CD4-positive, alpha-beta T cell treated with Interleukin-17A for 1 hour (primary cell): ENCODE measurements at places on chromosomes 11 and 22.

DNA sequence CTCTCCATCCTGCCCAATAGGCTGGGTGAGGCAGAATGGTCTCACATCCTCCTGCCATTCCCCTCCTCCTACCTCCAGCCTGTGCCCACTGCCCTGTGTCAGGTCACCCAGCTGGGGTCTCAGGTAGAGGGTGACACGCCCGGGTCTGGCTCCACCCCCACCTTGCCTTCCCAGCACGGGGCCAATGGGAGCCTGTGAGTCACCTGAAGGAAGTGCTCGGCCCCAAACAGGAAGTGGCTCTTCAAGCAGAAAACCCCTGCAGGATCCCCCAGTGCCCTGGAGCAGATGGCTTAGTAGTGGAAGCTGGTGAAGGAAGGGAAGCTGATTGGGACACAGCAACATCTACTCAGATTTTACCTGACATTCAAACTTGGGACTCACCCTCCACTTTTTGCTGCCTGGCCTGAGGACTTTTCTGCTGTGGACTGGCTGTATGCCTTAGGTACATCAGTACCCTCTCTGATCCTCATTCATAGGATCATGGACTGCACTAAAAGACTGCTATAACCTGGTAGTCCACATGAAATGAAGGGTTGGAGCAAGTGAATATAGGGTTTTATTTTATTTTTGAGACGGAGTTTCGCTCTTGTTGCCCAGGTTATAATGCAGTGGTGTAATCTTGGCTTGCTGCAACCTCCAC, 33.4 kb downstream of the GDPD5 start:
- peak; percentile 66 for DNase-seq

GRCh38 chr11:72781313-72782080, 12.3 kb downstream of the STARD10 start:
- DNase-seq, result peak; percentile 71

- DNase-seq, result no peak
Observed at GRCh38 chr22:49663311-49663711, 164.4 kb downstream of the BRD1 start.

DNA sequence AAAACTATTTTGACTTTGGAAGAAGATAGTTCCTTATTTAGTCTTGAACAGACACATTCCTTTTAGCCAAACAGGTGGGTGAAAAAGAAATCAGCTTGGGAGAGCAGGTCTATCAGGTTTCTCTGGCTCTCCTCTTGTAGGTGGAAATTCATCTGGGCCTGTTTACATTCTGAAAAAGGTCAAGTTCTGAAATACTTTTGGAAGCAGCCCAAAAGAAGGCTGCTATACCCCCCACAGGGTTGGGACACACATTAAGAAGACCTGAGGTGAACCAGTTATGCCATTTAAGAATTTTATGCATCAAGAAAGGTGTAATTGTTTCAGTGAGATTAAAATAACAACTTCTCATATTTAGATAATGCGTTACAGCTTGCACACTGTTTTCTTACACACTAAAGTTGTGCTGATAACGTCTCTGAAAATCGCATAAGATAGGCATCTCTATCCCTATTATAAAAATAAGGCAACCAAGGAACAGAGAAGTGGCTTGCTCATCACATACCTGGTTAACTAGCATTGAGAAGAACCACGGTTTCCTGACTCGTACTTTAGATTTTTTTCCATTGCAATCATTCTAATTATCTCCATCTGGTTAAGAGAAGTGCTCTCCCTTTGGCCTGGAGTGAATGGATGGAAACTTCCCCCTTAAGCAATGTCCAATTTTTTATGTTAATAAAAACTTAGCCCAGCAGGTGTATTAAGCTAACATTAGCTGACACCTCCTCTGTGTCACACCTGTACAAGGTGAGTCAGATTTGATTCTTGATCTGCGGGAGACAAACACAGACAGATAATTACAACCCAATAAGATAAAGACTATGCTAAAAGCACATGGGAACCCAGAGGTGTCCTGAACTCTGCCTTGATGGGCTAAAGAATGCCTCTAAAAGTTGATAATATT, 60.5 kb upstream of the UCP3 start:
- no peak for DNase-seq

DNA sequence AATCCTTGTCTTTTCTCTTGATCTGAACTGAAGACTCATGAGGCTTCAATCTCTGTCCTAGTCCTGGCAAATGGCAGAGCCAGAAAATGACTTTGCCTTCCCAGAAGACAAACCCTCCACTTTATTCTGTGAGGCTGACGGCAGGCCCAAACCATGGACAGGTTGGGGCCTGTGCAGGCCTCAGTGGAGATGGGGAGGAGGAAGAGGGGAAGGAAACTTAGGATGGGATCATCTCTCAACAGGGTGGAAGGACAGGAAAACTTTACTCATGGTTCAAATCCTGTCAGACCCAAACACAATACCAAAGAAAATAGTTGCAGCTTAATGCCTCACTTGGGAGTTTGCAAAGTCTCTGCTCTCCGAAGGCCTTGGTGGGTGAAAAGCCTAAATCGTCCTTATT, 9.8 kb downstream of the RPL27A start:
- no peak for DNase-seq

- no peak for DNase-seq
Observed at GRCh38 chr22:37518509-37519267, 527 bp downstream of the CARD10 start.

- no peak for DNase-seq
Observed at GRCh38 chr11:68146704-68147474, 25.7 kb upstream of the CHKA start.

- no peak for DNase-seq
Observed at GRCh38 chr11:36976741-36977140, 378.7 kb upstream of the RAG2 start.

DNA sequence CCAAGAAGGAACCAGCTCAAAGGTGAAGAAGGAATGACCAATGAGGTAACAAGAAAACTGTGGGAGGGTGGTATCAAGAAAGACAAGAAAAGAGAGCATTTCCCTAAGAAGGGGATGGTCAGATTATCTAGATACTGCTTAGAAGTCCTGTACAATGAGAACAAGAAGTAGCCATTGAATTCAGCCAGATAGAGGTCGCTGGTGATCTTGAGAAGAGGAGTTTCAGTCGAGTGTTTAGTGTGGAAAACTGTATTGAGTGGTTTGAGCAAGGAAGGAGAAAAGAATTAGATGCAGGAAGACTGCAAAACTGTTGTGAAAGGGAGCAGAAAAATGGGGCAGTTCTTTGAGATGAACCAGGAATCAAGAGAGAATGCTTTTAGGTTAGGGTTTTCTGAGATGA, 74.6 kb upstream of the FAT3 start:
- no peak for DNase-seq

DNA sequence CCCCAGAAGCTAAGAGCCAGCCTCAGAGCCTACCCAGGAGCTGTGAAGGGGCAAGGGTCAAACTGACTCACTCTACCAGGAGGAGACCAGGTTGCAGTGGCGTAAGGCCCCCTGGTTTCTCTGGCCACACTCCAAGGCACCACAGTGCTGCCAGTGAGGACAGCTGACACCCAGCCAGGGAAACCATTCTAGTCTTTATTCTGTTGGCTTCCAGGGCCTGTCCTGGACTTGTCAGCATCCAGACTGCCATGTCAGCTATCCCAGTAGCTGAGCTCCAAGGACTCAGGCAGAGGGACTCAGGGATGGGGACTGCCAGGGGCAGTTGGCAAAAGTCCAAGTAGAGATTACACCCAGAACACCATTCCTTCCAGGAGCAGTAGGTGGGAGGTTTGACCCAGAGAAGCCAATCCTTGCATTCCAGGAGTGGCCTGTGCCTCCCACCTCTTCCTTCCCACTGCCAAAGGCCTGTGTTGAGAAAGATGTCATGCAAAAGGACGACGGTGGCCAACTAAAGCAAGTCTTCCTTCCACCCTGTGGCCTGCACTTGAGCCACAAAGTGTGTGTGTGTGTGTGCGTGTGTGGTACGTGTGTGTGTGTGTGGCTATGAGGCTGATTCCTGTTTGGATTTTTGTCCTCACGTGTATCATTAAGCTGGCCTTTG, 3.6 kb upstream of the MAPK8IP1 start:
- DNase-seq, result no peak

DNA sequence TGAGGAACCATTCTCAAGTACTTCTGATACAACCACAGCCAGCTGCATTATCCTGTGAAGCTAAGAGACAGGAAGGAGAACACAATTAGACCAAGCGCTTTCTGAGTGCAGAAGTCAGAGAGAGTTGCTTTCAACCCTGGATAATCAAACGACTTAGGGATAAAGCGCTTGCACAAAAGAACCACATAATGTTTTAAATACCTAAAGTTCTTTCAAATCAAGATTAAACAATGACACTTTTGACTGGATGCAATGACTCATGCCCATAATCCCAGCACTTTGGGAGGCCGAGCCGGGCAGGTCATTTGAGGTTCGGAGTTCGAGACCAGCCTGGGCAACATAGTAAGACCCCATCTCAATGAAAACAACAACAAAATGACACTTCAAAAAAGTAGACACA, 145.1 kb downstream of the SWAP70 start:
- no peak for DNase-seq

GRCh38 chr11:13983081-13983751, 20.7 kb downstream of the SPON1 start:
- no peak for DNase-seq

GRCh38 chr11:60782393-60783140, 2.6 kb upstream of the MS4A10 start:
- DNase-seq, result no peak

DNA sequence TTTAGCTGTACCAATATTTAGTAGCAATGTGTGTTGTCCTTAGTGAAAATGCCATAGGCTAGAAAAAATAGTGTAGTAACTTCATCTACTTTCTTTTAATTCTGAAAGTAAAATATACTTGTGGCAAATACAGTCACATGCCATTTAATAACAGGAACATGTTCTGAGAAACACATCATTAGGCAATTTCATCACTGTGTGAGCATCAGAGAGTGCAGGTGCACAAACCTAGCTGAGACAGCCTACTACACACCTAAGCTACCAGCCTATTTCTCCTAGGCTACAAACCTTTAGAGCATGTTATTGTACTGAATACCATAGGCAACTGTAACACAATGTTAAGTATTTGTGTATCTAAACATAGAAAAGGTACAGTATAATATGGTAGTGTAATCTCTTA, 127.0 kb upstream of the PITPNB start:
- DNase-seq, result no peak

GRCh38 chr11:1167256-1167655, 9.5 kb downstream of the MUC5AC start:
- DNase-seq, result no peak

- DNase-seq, result no peak
Observed at GRCh38 chr11:128415539-128415938, 171.8 kb downstream of the ETS1 start.

GRCh38 chr11:62747475-62748160, 6.3 kb downstream of the ZBTB3 start:
- DNase-seq, result no peak

GRCh38 chr11:58625826-58626460, 3.5 kb downstream of the CNTF start:
- no peak for DNase-seq

GRCh38 chr11:61342207-61342803, 9.3 kb downstream of the TKFC start:
- DNase-seq, result no peak

GRCh38 chr11:67664696-67665540, 9.5 kb downstream of the ALDH3B2 start:
- DNase-seq, result no peak

DNA sequence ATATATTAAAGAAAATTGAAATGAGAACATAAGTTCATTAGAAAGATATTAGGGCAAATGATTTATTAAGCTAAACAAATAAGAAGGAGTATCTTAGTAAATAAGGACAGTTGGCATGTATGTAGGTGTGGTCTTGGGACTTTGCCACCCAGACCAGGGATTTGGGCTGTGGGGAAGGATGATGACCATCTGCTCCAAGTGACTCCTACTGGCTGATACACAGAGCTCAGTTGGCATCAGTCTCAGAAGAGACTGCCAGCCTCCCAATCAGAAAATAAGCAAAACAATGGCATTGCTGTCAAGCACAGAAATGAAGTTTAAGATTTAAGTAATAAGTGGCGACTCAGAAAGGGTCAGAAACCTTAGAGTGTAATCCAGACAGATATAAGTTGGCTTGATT, 49.5 kb downstream of the PAX6 start:
- no peak for DNase-seq

- DNase-seq, result no peak
Observed at GRCh38 chr11:80629466-80629865, 1188.6 kb upstream of the TENM4 start.

GRCh38 chr11:6612213-6613041, at the start of gene TAF10:
Gene TAF10, minus strand, starts transcription at chr11:6612216. Its CDS starts 27 bp downstream, at chr11:6612189.
- DNase-seq, result peak; percentile 96

DNA sequence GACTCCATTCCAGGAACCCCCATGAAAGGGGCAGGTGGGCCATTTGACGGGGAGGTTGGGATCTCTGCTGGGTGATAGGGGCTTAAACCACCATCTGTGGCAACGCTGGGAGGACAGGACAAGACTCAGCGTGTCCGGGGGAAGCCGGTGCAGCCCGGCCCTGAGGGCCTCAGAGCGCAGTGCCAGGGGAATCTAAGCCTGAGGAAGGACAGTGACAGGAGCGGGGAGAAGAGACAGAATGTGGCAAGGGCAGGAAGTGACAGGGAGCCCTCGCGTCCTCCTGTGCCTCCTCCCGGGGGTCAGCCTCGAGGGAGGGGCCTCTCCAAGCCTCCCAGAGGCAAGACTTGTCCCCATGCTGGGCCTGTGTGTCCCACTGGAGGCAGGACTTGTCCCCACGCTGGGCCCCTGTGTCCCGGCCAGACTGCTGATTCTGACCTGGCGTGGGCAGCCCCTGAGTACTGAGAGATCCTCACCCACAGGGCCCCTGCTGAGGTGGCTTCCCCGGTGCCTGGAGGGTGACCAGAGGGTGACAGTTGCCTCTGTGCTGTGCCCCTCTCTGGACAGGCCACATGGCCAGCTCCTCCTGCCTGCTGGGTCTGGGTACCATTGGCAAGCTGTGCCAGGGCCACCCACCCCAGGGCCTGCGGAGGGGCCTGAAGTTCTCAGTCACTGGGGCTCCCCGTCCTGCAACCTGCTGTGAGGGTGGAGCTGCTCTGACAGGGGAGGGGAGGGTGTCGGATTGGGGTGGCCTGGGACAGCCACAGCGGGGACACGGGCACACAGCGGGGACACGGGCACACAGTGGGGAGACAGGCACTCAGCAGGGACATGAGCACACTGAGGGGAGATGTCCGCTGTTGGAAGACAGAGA, 676.2 kb downstream of the BRD1 start:
- no peak for DNase-seq

DNA sequence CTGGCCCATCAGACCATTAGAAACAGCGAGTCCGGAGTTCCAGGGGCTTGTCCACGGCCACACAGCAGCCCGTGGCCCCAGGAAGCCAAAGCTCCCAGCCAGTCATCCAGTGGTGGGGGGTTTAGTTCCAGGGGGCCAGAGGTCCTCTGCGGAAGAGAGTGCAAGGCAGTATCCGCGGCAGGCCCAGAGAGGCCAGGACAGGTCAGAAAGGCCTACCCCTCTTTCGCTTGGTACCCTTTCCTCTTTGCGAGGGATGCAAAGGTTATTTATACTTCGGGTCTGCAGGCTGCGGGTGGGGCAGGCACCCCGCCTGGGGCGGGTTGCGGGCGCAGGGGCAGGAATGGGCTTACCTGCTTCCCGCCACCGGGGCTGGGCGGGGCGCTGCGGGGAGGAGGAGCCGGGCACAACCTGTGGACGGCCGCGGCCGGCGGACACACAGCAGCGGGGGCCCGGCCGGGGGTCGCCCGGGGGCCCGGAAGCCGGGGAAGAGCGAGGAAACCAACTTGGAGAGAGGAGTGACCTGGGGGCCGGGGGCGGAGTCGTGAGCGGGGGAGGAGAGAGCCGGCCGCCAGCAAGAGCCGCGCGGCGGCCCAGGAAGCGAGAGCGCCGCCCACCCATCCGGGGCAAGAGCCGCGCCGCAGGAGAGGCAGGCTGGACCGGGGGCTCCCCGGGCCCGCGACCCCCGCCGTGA, at the start of gene SH3BP1:
Gene SH3BP1 (plus strand): TSS at position 600 of the 691 bp plus-strand sequence. CDS start 119 bp downstream, outside the sequence.
- DNase-seq, result peak; percentile 66
